IMR-90 (cell line): ENCODE measurements at places on chromosomes 7 and 10.

DNA sequence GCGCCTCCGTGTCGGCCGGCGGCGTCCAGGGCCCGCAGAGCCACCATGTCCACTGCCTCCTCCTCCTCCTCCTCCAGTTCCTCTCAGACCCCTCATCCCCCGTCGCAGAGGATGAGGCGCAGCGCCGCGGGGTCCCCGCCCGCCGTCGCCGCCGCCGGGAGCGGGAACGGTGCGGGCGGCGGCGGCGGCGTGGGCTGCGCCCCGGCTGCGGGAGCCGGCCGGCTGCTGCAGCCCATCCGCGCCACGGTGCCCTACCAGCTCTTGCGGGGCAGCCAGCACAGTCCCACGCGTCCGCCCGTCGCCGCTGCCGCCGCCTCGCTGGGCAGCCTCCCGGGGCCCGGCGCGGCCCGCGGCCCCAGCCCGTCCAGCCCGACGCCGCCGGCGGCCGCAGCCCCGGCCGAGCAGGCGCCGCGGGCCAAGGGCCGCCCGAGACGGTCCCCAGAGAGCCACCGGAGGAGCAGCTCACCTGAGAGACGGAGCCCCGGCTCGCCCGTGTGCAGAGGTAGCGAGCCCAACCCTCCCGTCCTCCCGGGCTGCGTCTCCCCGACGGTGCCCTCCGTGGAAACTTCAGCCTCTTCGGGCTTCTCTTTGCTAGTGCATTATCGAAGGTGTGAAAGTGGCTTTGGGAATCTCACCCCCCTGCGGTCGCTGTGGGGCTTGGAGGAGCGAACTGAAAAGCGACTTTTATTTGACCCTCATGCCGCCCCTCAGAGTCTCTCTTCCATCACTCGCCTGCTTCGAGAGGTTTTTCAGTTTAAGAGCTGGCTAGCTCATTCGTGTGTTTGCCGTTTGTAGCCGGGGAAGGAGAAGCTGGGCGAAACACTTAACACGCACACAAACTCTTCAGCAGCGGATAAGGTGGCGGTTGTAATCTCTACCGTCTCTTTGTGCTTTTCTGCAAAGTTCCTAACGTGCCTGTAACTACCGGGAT, 975 bp downstream of the GLCCI1 start:
- peak; percentile 40 for DNase-seq

DNA sequence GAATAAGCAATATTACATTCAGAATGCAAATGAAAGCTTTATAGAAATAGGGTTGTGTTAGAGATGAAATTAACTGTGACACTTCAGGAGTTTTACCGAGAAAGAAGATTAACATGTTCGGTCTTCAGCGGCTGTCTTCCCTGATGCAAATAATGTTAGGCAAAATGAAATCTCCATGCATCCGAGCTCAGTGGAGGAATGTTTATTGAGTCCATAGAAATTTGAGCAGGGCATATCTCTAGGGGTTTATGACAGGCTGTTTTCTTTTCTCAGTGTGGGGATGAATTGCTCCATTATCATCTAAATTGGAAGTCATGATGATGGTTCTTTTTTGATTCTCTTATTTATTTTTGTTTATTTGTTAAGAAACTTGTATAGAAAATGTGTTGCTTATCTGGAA, 31.7 kb downstream of the DYNC1I1 start:
- DNase-seq = no peak

DNA sequence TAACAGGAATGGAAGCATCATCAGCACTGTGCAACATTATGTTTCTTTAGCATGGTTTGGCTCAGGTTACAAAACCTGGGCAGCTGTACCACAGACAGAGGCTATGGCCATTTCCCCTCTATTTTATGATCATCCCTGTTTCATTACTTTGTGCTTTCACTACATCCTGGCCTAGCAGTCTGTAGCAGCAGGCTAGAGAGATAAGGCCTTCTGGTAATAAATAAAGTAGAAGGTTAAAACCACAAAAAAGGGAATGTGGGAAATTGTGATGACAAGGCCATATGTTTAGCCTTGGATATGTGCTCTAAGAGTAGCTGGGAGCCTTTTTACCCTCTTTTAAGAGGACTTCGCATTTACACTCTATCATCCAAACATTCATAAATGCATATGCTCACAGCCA, 266.2 kb upstream of the PHF14 start:
- DNase-seq = no peak

- peak; percentile 27 for DNase-seq
Observed at GRCh38 chr10:115092555-115093285, 445 bp upstream of the ATRNL1 start.
